ENCODE measurements at places on chromosomes 1 and 21.

GRCh38 chr21:20554785-20555184 is 443.4 kb upstream of the NCAM2 start:
- H3K27ac ChIP-seq = no peak overlapping the region
- DNase-seq = no peak
- H3K27me3 ChIP-seq = no peaks in the 10 kb centered on the region
- no peaks in the 10 kb centered on the region for H3K4me1 ChIP-seq
- no peaks in the 10 kb centered on the region for H3K36me3 ChIP-seq

DNA sequence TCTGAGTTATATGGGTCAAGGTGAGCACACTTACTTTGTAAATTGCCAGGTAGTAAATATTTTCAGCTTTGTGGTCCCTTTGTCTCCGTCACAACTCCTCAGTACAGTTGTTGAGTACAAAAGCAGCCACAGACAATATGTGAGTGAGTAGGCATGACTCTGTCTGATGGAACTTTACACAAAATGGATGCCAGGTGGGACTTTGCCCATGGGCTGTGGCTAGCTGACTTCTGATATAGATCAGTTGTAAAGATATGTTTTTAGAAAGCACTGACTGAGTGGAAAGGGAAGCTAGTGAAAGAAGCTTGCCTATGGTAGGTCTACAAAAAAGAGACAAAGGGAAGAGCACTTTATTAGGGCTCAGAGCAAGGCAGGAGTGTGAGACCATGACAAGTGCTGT is 23.1 kb upstream of the IGSF5 start:
- no peak for DNase-seq
- no peaks in the 10 kb centered on the region for H3K36me3 ChIP-seq
- no peak overlapping the region for H3K27ac ChIP-seq
- no peak overlapping the region for H3K4me3 ChIP-seq
- no peaks in the 10 kb centered on the region for H3K4me1 ChIP-seq

GRCh38 chr21:35411434-35411833 is 362.3 kb upstream of the RUNX1 start:
- no peaks in the 10 kb centered on the region for H3K36me3 ChIP-seq
- H3K4me3 ChIP-seq = no peak overlapping the region
- peaks cover 6% of the 10 kb centered on the region for H3K4me1 ChIP-seq

- H3K4me3 ChIP-seq = no peak overlapping the region
- H3K27me3 ChIP-seq = peaks cover 7% of the 10 kb centered on the region
- H3K36me3 ChIP-seq = no peaks in the 10 kb centered on the region
- no peaks in the 10 kb centered on the region for H3K4me1 ChIP-seq
- DNase-seq = no peak
- H3K27ac ChIP-seq = no peak overlapping the region
These were observed 125.1 kb upstream of the KCND3 start for GRCh38 chr1:112114540-112114939.

DNA sequence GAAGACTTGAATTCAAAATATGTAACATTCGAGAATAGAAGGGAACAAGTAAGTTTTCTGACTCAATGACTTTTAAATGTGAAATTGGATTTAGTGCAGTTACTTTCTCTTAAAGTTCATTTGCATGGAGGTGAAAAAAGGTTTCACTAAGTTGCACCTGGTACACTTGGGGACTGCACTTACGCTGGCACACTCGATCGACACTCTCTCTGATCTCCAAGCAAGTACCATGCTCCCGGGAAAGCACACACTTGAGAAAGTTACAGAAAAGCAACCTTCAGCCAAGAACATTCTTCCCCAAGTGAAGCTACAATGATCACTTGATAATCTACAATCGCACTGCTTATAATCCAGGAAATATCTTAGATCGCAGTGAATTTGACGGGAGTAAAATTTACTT is 63.1 kb downstream of the COQ8A start:
- no peaks in the 10 kb centered on the region for H3K4me1 ChIP-seq
- no peak for DNase-seq
- H3K27ac ChIP-seq = no peak overlapping the region
- no peaks in the 10 kb centered on the region for H3K27me3 ChIP-seq
- no peaks in the 10 kb centered on the region for H3K36me3 ChIP-seq
- H3K4me3 ChIP-seq = no peak overlapping the region

DNA sequence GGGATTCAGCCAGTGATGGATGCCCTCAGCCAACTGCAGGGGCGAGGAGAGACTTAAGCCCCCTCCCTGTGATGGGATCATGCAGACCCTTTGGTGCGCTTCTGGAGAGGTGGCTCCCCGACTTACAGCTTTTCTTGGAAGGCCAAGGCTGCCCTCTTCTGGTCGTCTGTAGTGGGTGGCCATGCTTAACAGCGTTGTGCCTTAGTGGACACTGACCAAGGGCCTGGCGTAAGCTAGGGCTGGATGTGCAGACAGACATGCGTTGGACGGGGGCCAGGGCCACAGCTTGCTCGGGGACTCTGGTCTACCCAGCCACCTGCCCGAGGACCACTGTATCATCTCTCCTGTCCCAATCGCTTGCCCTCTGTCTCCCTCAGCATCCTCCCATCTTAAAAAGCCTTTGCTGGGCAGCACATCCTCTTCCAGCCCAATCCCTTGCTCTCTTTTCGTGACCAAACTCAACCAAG is 5.5 kb downstream of the AZIN2 start:
- H3K36me3 ChIP-seq = no peaks in the 10 kb centered on the region
- H3K4me1 ChIP-seq = peaks cover 50% of the 10 kb centered on the region
- H3K27me3 ChIP-seq = peaks cover 16% of the 10 kb centered on the region

DNA sequence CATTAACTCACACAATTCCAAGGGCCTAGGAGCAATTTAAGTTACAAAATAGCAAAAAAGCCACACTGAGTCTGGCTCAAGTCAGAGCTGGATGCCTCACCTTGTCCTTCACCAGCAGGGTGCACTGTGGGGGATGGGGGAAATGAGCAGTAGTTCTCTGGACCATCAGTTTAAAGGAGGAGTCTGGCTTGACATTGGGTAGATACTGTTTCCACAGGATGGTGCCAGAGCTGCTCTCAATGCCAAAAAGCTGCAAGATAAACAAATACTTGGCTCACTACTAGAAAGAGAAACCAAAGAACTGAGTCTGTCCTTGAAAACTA is 18.8 kb downstream of the EMC1 start:
- H3K27me3 ChIP-seq = no peaks in the 10 kb centered on the region
- no peaks in the 10 kb centered on the region for H3K4me1 ChIP-seq
- no peak overlapping the region for H3K4me3 ChIP-seq
- no peak for DNase-seq

- H3K4me3 ChIP-seq = peak overlapping the region; percentile 23
- peaks cover 100% of the 10 kb centered on the region for H3K27me3 ChIP-seq
- H3K4me1 ChIP-seq = peaks cover 81% of the 10 kb centered on the region
- H3K27ac ChIP-seq = no peak overlapping the region
- DNase-seq = no peak
- peaks cover 2% of the 10 kb centered on the region for H3K36me3 ChIP-seq
These were observed 1.2 kb upstream of the LHX9 start for GRCh38 chr1:197915862-197916499.

DNA sequence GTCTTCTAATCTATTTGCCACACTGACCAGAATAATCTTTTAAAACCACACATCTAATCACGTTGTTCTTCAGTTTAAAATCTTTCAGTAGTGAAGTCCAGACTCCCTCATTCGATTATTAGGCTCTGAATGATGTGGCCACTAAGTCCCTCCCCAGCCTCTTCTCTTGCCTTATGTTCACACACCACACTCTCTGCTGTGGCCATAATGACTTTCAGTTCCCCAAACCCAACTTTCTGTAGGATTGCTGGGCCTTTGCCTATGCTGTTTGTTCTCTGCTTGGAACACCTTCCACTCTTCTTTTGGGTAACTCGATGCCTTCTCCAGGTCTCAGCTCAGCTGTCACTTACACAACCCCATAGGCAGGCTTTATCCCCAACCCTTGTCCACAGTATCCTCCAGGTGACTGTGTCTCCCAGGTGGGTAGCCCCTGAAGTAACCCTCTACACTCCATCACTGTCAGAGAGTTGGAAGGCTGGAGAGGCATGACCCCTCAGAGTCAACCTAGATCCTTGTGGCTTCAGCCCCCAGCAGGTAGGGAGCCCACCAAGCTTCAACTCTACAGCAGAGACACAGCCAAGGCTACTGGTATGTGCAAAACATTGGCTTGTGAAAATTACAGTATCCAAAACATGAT is 8.4 kb upstream of the SLC37A1 start:
- peaks cover 10% of the 10 kb centered on the region for H3K4me1 ChIP-seq
- no peaks in the 10 kb centered on the region for H3K36me3 ChIP-seq
- no peak overlapping the region for H3K4me3 ChIP-seq
- DNase-seq = no peak
- peaks cover 28% of the 10 kb centered on the region for H3K27me3 ChIP-seq

- no peak overlapping the region for H3K27ac ChIP-seq
- peaks cover 9% of the 10 kb centered on the region for H3K4me1 ChIP-seq
- no peak overlapping the region for H3K4me3 ChIP-seq
These were observed 45.7 kb downstream of the SLC37A1 start for GRCh38 chr21:42559326-42559725.

GRCh38 chr1:107698161-107698560 is 266.8 kb downstream of the VAV3 start:
- no peak overlapping the region for H3K4me3 ChIP-seq
- H3K27ac ChIP-seq = no peak overlapping the region
- no peaks in the 10 kb centered on the region for H3K4me1 ChIP-seq
- no peak for DNase-seq

- no peaks in the 10 kb centered on the region for H3K27me3 ChIP-seq
- no peaks in the 10 kb centered on the region for H3K36me3 ChIP-seq
- DNase-seq = no peak
- H3K4me1 ChIP-seq = no peaks in the 10 kb centered on the region
- H3K4me3 ChIP-seq = no peak overlapping the region
These were observed 307.3 kb upstream of the DUSP10 start for GRCh38 chr1:222049176-222049575.

DNA sequence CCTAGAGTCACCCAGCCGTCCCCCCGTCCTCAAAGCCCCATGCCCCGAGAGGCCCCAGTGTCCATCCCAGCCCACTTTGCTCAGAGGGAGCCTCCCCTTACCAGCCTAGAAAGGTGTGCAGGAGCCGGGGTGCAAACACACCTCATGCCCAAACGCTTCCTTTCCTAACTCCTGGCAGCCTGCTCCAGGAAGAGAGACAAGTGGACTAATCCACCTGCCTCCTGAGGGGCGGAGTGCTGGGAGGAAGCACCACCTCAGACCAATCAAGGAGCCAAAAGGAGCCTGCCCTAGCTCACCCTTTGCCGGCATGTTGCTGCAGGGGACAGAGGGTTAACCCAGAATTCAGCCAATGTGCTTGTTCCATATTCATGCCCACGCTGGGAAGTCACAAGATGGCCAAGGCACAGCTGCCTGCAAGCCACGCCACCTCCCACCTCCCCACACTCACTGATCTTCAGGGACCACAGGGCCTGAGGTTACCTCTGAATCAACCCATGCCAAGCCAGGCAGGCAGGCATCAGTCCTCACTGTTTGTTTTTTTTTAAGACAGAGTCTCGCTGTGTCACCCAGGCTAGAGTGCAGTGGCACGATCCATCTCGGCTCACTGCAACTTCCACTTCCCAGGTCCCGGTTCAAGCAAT is 27.8 kb downstream of the PLEKHA6 start:
- no peak for DNase-seq
- no peak overlapping the region for H3K27ac ChIP-seq
- H3K4me3 ChIP-seq = no peak overlapping the region
- no peaks in the 10 kb centered on the region for H3K36me3 ChIP-seq
- H3K4me1 ChIP-seq = no peaks in the 10 kb centered on the region
- peaks cover 3% of the 10 kb centered on the region for H3K27me3 ChIP-seq

GRCh38 chr1:206834217-206834616 is 31.2 kb upstream of the IL20 start:
- no peak for DNase-seq
- peaks cover 44% of the 10 kb centered on the region for H3K4me1 ChIP-seq
- no peaks in the 10 kb centered on the region for H3K36me3 ChIP-seq
- H3K27me3 ChIP-seq = peaks cover 34% of the 10 kb centered on the region
- no peak overlapping the region for H3K4me3 ChIP-seq

DNA sequence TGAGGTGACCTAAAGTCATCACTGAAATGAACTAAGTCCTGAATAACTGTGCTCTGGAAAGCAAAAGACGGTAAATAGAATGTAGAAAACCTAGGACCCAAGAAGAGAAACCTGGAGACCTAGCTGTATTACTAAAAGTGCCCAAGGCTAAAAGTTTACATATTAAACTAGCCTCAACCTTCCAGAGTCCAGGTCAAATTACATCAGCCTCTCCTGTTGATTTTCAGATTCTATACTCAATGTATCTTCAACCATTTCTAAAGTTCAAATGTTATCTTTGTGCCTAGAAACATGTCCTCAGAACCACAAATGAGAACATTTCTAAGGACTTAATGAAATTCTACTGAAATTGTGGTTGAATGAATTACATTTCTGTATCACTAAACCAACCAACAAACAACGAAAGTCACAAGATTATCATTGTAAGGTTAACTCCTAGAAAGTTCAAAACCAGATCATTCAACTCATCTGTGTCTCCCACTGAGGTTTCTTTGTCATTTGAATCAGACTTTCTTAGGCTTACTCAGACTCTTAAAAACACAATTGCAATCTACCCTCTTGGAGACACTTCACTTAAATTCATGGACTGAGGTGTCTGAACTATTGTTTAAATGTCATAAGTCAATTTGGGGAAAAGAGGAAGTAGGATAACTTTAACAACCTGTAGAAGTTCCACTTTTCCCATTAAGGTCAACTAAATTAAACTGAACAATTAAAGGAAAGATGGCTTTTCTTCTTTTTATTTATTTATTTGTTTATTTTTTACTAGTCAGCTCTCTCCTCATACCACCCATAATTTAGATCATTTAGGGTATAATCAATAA is 207.7 kb downstream of the BARHL2 start:
- peaks cover 3% of the 10 kb centered on the region for H3K27me3 ChIP-seq
- no peak overlapping the region for H3K4me3 ChIP-seq
- no peak overlapping the region for H3K27ac ChIP-seq
- no peaks in the 10 kb centered on the region for H3K36me3 ChIP-seq

DNA sequence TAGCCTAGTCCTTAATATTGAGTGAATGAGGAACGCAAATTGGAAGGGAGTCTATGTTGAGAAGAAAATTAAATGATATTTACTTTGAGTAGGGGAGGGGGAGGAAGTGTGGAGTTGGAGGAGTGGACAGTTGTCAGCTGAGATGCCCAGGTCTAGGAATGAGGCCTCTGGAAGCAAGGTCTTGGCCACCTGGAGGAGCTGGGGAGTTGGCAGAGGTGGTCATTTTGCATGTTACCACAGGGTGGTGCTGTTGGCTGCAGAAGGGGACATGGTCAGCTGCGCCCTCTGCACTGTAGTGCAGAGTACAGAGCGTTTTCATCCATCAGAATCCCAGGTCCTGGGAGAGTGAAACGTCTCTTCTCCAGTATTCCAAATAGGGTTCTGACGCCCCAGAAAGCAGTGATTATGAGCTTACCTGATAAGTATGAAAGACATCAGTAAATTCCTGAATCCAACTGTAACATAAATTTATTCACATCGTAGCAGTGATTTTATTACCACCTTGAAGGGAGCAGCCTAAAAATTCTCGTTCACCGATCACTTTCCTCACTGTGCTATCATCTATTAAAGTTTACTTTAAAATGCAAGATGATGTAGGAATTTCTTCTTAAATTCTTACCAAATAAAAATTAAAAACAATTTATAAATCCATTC is 13.8 kb downstream of the PARK7 start:
- peak; percentile 19 for DNase-seq
- no peaks in the 10 kb centered on the region for H3K27me3 ChIP-seq
- peaks cover 3% of the 10 kb centered on the region for H3K4me1 ChIP-seq
- H3K36me3 ChIP-seq = peaks cover 49% of the 10 kb centered on the region
- H3K27ac ChIP-seq = no peak overlapping the region
- H3K4me3 ChIP-seq = no peak overlapping the region

- H3K27me3 ChIP-seq = no peaks in the 10 kb centered on the region
- no peak overlapping the region for H3K4me3 ChIP-seq
- H3K27ac ChIP-seq = no peak overlapping the region
- DNase-seq = no peak
- H3K4me1 ChIP-seq = no peaks in the 10 kb centered on the region
- no peaks in the 10 kb centered on the region for H3K36me3 ChIP-seq
These were observed 223.4 kb downstream of the FMN2 start for GRCh38 chr1:240314845-240315801.
